ENCODE measurements at places on chromosomes 16 and 17. TPM values are rescaled to one million over a fixed set of nuclear protein-coding genes. Genes with fewer than 3 reads are reported as not detected.

TBC1D3 gene
- not detected for total RNA-seq

MT1H gene
- 3.3 TPM for total RNA-seq

TEKT1 gene
- total RNA-seq: not detected

CCDC154 gene
- 1.3 TPM for total RNA-seq

ZP2 gene
- not detected for total RNA-seq

TMC8 gene
- total RNA-seq: 133 TPM

CMTM2 gene
- total RNA-seq: not detected

CALB2 gene
- total RNA-seq: not detected

DNA sequence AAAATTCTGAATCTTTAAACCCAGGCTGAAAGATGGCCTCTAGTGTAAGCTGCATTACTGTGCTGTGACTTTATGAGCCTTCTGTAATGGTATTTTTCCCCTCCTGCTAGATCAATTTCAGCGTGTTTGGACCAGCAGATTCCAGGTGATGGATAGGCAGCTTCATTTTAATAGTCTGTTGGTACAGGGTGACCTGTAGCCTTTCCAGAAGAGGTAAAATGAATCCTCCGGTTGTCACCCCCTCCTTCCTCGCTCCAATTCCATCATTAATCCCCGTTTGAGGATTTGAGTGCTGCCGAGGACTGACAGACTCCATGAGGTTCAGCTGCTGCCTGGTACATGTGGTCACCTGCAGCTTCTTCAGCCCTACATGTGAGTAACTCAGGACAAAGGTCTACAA is 48.9 kb downstream of the MYH3 start:
- no peak for DNase-seq

GRCh38 chr16:27690608-27691007 is 140.7 kb downstream of the KATNIP start:
- DNase-seq: peak; percentile 15

- peak; percentile 49 for DNase-seq
Observed at GRCh38 chr17:8057691-8058114, 18.8 kb downstream of the ALOX15B start.

- DNase-seq: no peak
Observed at GRCh38 chr17:48642059-48642842, 16.1 kb upstream of the HOXB9 start.

DNA sequence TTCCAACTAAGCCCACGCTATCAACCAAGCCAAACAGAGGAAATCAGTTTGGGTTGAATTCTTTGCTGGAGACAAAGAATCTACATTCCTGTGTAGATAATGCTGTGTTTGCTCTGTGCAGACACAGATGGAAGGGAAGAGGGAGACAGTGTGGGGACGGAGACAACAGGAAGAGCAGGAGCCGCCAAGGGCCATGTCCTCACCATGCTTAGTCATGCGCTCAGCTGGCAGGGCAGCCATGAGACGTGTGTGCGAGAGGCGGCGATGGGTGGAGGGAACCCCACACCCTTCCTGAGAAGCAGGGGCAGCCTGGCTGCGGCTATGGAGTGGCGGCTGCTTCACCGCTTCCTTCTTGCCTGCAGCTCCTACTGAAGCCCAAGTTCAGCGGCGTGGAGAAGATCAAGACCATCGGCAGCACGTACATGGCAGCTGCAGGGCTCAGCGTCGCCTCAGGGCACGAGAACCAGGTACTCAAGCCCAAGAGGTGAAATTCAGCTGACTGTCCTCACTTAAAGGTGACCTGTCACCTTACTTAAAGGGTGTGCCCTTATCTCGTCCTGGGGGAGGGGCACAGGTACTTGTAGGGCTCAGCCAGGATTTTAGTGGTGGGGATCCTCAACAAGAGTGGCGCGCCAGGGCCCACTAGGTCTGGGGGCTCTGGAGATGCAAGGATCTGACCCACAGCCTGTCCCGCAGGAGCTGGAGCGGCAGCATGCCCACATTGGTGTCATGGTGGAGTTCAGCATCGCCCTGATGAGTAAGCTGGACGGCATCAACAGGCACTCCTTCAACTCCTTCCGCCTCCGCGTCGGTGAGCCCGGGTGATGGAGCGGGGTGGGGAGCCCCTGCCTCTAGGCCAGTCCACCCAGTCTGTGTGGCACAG is 47.5 kb downstream of the ADCY7 start:
- peak; percentile 29 for DNase-seq

- DNase-seq: no peak
Observed at GRCh38 chr17:57256708-57257112, 387 bp downstream of the MSI2 start.

- no peak for DNase-seq
Observed at GRCh38 chr16:27498916-27499658, 50.6 kb downstream of the GTF3C1 start.

GRCh38 chr16:17784073-17784472 is 313.3 kb upstream of the XYLT1 start:
- DNase-seq: no peak

DNA sequence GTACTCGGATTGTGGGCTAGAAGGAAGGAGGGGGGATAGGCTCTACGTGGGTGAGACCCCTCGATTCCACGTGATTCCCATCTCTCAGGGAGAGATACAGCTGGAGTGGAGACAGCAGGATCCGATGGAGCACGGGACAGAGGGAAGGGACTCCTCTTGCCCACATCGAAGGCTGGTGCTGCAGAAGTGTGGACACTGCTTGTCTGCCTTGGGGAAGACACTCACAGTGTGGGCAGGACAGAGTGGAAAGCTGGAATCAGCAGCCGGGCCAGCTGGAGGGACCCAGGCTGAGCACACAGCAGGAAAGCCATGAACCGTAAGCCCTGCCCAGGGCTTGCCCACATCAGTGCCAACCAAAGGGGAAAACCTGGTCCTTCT is 42.1 kb upstream of the RPH3AL start:
- DNase-seq: no peak

- no peak for DNase-seq
Observed at GRCh38 chr16:49494474-49494873, 120.9 kb downstream of the C16orf78 start.

DNA sequence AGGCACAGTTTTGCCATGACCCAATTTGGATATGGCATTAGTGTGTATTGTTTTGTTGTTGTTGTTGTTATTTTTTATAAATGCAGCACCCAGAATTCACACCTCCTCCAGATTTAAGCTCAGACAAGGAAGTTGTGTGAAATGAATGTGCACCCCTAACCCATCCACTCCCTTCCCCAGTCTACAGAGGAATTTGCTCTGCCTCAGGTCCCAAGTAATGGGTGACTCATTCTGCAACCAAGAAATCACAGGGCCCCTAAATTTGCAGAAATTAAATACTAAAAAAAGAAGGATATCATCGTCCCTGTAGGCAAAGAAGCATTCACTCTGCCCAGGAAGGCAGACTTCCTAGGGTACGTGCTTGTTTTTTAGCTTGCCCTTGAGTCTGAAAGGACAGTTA is 62.3 kb downstream of the CLEC16A start:
- DNase-seq: no peak

GRCh38 chr16:74842413-74842812 is 67.8 kb upstream of the FA2H start:
- DNase-seq: no peak

DNA sequence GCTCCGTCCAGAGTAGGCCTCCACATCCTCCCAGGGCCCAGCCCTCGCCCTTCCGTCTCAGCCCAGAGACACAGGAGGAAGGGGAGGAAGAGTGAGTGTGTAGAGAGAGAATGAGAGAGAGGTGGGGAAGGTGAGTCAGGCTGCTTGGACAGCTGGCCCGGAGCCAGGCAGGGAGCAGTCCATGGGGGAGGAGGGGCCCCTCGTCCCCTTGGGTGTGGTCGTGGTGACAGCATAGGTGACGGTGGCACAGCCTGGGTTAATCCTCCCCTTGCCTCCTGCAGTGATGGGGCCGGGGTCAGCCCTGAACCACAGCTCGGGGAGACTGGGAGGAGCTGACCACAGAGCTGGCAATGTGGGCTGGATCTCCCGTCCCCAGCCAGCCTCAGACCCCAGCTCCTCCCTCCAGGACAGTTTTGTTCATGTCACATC is 36.5 kb downstream of the FA2H start:
- no peak for DNase-seq

- no peak for DNase-seq
Observed at GRCh38 chr17:57968456-57968855, 13.2 kb upstream of the CUEDC1 start.

DNA sequence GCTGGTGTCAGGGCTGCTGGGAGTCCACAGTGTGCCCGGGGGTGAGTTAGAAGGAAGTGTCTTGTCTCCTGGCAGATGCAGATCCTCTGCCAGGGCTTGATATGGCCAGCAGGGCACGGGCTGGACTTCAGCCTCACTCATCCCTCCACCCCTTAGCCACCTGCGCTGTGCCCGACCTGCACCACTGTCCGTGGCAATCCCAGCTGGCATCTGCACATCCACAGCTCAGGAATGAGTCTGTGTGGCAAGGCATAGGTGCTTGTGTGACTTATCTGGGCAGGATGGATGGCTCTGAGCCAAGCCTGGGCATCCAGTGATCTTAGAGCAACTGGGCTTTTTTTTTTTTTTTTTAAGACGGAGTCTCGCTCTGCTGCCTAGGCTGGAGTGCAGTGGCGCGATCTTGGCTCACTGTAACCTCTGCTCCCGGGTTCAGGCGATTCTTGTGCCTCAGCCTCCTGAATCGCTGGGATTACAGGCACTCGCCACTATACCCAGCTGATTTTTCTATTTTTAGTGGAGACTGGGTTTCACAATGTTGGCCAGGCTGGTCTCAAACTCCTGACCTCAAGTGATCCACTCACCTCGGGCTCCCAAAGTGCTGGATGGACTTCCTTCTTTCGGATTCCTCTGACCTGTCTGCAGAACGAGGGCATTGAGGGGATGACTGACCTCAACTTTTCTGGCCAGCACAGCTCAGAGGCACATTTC is 22.5 kb upstream of the CACNG1 start:
- DNase-seq: no peak

GRCh38 chr17:17603178-17603894 is 11.8 kb upstream of the PEMT start:
- no peak for DNase-seq

Measured in activated naive CD8-positive, alpha-beta T cell treated with anti-CD3 and anti-CD28 coated beads for 36 hours (primary cell).